GM23338 (cell line): ENCODE measurements at places on chromosomes 1 and 21. TPM values are rescaled to one million over a fixed set of nuclear protein-coding genes. Genes with fewer than 3 reads are reported as not detected.

Gene CLCNKA
- total RNA-seq, result 0.59 TPM in 1 of 2 replicates, not detected in the other

Gene AIRE
- 0.10 TPM in 1 of 2 replicates, not detected in the other for total RNA-seq

Gene RIMKLA
- 5.5 and 6.6 TPM in 2 replicates for total RNA-seq

Gene KANK4
- total RNA-seq, result 0.19 and 0.42 TPM in 2 replicates

Gene REN
- total RNA-seq, result not detected in 2 replicates

Gene SPATA45
- not detected in 2 replicates for total RNA-seq

Gene COL9A2
- total RNA-seq, result 2.8 and 9.1 TPM in 2 replicates

Gene PADI1
- total RNA-seq, result 0.27 and 0.28 TPM in 2 replicates

Gene CHODL
- 0.35 and 1.6 TPM in 2 replicates for total RNA-seq

Gene SGIP1
- total RNA-seq, result 2.4 and 4.1 TPM in 2 replicates

Gene SCMH1
- total RNA-seq, result 10.8 and 19.4 TPM in 2 replicates

Gene WNT9A
- 1.8 and 2.0 TPM in 2 replicates for total RNA-seq

Gene OR2W3
- 0.45 and 1.9 TPM in 2 replicates for total RNA-seq

Gene SLAMF9
- not detected in 2 replicates for total RNA-seq

Gene TMPRSS15
- total RNA-seq, result not detected in 2 replicates

Gene NR1I3
- not detected in 2 replicates for total RNA-seq

Gene SYT14
- 19.4 and 22.4 TPM in 2 replicates for total RNA-seq

Gene TEX38
- total RNA-seq, result not detected in 2 replicates

Gene TSSK3
- total RNA-seq, result not detected in 2 replicates

Gene PSMA5
- 94.2 and 104 TPM in 2 replicates for total RNA-seq

Gene SYCP1
- 0.24 and 0.50 TPM in 2 replicates for total RNA-seq

Gene KRTAP22-2
- not detected in 2 replicates for total RNA-seq

Gene ZMYND12
- 0.58 and 0.63 TPM in 2 replicates for total RNA-seq

Gene C4BPA
- not detected in 2 replicates for total RNA-seq

Gene TMEM61
- 1.7 and 2.0 TPM in 2 replicates for total RNA-seq

Gene CFHR4
- total RNA-seq, result not detected in 2 replicates

Gene AVPR1B
- 0.52 TPM in 1 of 2 replicates, not detected in the other for total RNA-seq

Gene PRAMEF2
- not detected in 2 replicates for total RNA-seq

Gene ANKRD45
- 1.5 and 2.0 TPM in 2 replicates for total RNA-seq
